ENCODE measurements at places on chromosomes 2 and 18.

GRCh38 chr18:51066273-51066672 lies 36.3 kb downstream of the SMAD4 start:
- DNase-seq = no peak

DNA sequence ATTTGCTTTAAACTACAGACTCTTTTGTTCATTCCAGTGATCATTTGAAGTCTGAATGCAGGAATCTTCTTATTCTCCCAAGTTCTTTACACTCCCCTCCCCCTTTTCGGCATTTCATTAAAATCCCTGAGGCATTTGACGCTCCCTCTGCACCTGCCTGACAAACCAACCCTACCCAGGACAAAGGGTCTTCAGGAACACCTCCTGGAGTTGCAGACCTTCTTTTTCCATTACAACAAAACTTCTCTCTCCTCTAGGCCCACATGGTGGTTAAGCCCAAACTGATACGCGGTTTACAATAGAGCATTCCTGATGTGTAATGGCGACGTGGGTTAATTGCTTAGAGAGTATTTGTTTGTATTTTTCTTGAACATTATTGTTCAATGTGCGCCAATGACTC lies 367.4 kb downstream of the FBXO15 start:
- no peak for DNase-seq

- DNase-seq = no peak
Measured at GRCh38 chr18:12035481-12035880, 54.2 kb downstream of the IMPA2 start.

GRCh38 chr2:74447230-74447999 lies 5.7 kb upstream of the RTKN start:
- DNase-seq = no peak

DNA sequence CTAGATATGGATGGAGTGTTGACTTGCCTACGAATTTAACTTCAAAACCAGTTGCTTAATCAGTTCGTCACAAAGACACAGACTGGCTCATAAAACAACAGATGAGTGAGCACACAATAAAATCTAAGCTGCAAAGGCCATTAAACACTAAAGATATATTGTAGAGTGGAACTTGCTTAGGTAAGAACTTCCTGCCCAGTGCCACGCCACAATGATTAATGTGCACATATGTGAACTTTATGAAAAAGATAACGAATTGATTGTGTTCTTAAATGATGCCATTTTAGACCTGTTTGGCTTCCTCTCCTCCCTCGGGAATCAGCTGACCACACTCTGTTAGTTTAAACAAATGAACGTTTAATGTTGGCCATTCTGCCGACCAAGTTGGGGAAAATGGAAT lies 2031.3 kb upstream of the CELF4 start:
- DNase-seq = no peak

GRCh38 chr2:121490584-121491133 lies 40.0 kb upstream of the RNU4ATAC start:
- DNase-seq = no peak

GRCh38 chr2:195212586-195212985 lies 444.4 kb upstream of the SLC39A10 start:
- no peak for DNase-seq

- no peak for DNase-seq
Measured at GRCh38 chr18:76972846-76973519, 150.6 kb downstream of the ZNF236 start.

DNA sequence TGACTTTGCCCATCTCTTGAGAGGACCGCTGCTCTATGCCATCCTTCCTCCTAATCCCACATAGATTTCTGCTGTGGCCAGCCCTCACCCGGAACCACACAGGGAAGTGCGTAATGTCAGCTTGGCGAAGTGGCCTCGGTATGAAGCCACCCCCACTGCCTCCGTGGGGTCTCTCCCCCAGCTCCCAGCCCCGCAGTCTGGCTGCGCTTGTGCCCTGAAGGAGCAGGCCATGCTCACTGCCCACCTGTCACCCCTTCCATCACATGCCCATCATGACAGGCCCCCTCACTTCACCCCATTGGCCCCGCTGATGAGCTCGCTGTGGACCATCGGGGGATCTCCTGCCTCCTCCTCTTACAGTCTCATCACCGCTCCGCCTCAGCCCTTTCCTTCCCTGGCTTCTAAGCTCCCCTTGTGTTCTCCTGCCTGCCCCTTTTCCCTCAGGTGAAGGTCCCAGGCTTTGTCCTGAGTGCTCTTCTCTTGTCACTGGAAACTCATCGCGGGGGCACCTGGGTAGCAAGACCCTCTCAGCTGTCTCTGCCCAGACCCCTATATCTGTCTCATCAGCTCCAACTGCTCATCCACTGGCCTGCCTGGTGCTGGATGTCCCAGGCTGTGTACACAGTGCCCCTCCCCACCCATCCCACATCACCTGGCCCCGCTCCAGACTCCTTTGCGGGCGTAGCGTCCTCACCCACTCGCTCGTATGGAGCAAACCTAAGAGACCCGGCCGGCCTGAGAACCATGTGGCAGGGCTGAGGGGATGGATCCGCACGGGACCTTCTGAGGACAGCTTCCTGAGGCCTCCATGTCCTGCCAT lies 81.7 kb downstream of the GLI2 start:
- DNase-seq = no peak

GRCh38 chr18:23545247-23545789 lies 41.0 kb downstream of the NPC1 start:
- no peak for DNase-seq

GRCh38 chr2:200177971-200178911 lies 128.3 kb upstream of the SPATS2L start:
- no peak for DNase-seq

- DNase-seq = no peak
Measured at GRCh38 chr18:42264497-42264896, 309.5 kb downstream of the PIK3C3 start.

- peak; percentile 82 for DNase-seq
Measured at GRCh38 chr2:219057709-219058540, 2.8 kb downstream of the IHH start.

GRCh38 chr2:232843834-232844233 lies 26.2 kb upstream of the SNORC start:
- DNase-seq = no peak

GRCh38 chr18:3060667-3061580 lies 48.0 kb upstream of the LPIN2 start:
- peak; percentile 69 for DNase-seq

- no peak for DNase-seq
Measured at GRCh38 chr18:35451032-35451431, 46.7 kb downstream of the INO80C start.

DNA sequence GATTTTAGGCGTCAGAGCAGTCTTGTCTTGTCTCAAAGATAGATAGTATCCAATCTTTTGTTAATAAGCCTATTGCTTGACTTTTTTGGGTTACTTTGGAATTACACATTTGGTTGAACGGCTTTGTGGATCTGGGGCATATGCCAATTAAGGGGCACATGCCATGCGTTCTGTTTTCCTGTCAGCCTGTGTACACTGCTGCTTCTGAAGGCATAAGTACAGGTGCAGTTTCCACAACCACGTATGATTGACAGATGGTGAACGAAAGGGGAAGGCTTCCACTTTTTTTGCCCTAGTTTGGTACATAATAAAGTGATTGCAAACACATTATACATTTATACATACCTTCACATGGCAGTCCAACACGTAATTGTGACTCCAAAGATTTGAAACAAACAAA lies 102.3 kb downstream of the RAPH1 start:
- no peak for DNase-seq

- no peak for DNase-seq
Measured at GRCh38 chr2:79669714-79670113, 156.9 kb downstream of the CTNNA2 start.

GRCh38 chr2:179546656-179547055 lies 282.0 kb upstream of the SESTD1 start:
- DNase-seq = no peak

- no peak for DNase-seq
Measured at GRCh38 chr2:108935271-108935741, 53.7 kb downstream of the EDAR start.

- no peak for DNase-seq
Measured at GRCh38 chr2:234957834-234958135, 6.0 kb downstream of the SH3BP4 start.

DNA sequence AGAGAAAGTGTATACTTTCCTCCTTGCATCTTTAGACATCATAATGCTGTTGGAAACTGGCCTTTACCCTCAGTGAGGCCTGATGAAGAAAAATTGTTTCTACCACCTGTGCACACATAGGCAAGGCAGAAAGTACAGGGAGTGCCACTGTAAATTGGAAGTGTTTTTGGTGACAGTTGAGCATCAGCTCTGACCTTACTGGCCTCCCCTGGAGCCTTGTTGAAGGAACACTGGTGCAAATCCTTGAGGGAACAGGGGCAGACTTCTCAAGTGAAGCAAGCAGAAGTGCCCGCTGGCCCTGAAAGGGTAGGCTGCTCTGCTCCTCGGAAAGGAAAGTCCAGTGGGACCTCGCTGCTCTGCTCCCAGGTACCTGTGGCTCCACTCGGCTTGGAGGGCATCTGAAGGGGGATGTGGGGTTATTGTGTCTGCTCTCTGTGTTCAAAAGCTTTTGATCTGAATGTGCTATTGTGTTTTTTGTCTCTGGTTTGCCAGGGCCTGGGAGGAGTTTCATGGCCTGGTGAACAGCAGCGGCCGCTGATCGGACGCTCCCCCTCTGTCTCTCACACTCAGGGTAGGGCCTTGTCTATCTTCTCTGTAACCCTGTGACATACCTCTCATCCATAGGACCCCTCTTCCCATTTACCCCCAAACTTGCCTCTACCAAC lies 23.4 kb downstream of the EIF4E2 start:
- no peak for DNase-seq

GRCh38 chr18:41226911-41227310 lies 728.1 kb upstream of the PIK3C3 start:
- no peak for DNase-seq

- no peak for DNase-seq
Measured at GRCh38 chr2:1594373-1595171, 149.7 kb downstream of the PXDN start.

- DNase-seq = peak; percentile 75
Measured at GRCh38 chr18:46073474-46074331, 1.6 kb upstream of the PSTPIP2 start.

DNA sequence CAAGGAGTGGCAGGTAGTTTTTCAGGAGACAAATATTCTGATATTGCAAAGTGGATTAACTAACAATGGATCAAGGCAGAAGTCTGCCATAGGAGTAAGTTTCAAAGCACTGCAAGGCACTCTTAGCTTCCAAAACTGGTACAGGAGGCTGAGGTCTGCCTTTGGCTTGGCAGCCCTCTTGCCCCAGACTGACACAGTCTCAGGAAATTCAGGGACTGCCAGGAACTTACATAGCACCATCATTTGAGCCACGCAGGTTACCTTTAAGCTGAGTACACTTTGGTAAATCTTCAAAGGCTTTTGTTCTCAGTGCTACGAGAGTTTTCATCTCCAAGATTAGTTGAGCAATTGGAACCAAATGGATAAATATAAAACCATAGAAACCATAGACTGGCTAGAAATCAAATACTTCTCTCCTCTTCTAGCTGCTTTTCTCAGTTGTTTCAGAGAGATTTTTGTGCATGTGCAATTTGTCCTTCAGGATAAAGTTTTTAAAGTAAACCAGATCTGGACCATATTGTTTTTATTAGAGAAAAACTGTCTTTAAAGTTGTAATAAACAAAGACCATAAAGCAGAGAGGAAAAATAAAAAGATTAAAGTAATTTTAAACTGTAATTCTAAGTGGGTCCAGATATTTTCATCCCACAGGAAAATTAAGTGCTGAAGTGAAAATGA lies 18.8 kb downstream of the ANKRD29 start:
- no peak for DNase-seq

GRCh38 chr2:26978061-26978596 lies 7.7 kb downstream of the MAPRE3 start:
- no peak for DNase-seq

DNA sequence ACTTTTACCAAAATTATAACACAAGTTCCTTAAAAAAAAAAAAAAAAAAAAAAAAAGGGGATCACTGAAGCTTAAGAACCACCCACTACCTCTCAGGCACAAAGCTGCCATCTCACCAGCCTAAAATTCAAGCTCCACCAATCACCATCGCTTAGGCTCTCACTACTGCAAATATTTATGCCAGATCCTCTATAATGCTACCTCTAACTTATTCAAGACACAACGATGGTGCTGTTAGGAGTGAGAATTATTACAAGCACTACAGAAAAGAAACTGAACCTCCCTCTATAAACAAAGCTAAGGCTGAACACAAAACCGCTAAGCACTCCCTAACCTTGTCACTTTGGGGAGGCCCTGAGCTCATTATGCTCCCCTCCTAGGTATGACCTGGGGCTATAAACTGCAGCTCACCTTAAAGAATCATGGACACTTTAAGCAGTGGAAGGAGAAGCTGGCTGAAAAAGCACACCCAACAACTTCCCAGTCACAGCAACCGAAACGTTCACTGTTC lies 3.6 kb downstream of the FZD5 start:
- no peak for DNase-seq

DNA sequence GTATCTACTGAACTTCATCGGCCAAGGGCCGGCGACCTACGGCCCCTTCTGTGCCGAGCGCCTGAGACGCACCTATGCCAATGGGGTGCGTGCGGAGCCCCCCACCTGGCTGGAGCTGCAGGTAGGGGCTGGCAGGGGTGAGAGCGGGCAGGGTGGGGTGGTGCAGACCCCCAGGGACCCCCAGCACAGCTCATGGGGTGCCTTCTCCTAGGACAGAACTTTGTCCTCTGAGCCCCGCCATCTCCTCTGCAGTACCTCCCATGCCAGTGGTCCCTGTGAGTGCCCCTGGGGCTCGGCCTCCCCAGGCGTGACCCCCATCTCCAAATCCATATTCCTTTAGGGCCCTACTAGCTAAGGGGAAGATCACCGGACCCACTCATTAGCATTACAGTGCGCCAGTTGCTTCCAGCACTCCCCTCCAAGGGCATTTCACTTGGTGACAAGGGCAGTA lies 23.9 kb upstream of the GPR17 start:
- no peak for DNase-seq

DNA sequence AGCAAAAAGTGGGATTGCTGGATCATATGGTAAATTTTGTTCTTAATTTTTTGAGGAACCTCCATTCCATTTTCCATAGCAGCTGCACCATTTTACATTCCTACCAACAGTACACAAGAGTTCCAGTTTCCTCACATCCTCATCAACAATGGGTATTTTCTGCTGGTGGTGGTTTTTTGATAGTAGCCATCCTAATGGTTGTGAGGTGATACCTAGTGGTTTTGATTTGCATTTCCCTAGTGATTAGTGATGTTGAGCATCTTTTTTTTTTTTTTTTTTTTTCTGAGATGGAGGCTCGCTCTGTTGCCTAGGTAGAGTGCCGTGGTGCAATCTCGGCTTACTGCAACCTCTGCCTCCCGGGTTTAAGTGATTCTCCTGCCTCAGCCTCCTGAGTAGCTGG lies 30.5 kb downstream of the METTL21A start:
- DNase-seq = no peak

DNA sequence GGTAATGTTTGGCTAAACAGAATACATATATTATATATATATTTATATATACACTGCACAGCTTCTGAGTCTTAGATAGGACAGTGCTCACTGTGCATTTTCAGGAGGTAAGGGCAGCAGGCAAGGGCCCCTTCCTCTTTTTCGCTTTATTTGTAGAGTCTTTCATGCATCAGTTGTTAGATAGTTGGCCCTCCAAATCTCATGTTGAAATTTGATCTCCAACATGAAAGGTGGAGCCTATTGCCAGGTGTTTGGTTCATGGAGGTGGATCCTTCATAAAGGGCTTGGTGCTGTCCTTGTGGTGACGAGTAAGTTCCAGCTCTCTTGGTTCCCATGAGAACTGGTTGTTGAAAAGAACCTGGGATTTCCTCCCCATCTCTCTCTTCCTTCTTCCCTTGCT lies 48.1 kb downstream of the TSN start:
- no peak for DNase-seq

GRCh38 chr18:31046916-31047315 lies 4.4 kb upstream of the DSC3 start:
- DNase-seq = no peak
